Hematopoietic multipotent progenitor cell treated with erythropoietin and hydrocortisone succinate and interleukin-3 and kit ligand, for 8 days (in vitro differentiated cells): ENCODE measurements at places on chromosomes 1 and 21.

GRCh38 chr1:202590975-202591411 lies 119.3 kb downstream of the SYT2 start:
- DNase-seq, result no peak

DNA sequence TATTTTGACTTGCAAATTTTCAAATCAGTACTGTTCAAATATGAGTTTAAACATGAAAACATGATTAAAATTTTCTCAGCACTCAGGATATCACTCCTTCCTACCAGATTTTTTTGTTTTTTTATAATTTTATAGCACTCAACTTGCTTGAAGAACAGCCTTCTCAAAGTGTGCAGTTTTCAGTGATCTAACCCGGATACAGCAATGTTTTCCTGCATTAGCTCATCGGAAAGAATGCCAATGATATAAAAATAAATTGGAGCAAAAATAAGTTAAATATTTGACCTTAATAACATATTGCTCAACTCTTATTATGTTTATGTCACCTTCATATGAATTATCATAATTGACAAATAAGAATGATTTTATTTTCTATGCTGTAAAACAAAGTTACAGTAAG lies 766.8 kb downstream of the USP25 start:
- no peak for DNase-seq

- no peak for DNase-seq
These were observed 39.7 kb upstream of the EXO1 start for GRCh38 chr1:241808265-241808664.

DNA sequence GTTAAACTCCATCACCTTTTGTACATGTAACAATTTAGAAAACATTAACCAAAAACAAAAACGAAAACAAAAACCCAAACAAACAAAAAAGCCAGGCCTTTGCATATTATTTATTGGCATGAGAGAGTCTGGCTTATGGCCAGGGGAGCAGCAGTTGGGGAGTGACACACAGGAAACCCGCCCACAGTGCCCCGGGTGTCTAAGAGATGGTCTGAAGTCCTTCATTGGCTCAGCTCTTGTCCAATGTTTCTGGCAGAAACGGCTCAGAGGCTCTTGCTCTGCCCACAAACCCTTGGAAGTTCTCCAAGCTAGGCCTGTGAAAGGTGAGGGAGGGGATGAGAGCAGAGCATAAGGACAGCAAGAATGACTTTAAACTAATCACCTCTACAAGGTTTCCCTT lies 131.5 kb downstream of the CNIH3 start:
- DNase-seq, result peak; percentile 16

- no peak for DNase-seq
These were observed 18.0 kb upstream of the ETV3L start for GRCh38 chr1:157117527-157118057.

- DNase-seq, result no peak
These were observed 11.5 kb downstream of the KNCN start for GRCh38 chr1:46539972-46540371.

GRCh38 chr1:89844241-89844807 lies 23.5 kb downstream of the LRRC8D start:
- no peak for DNase-seq

- no peak for DNase-seq
These were observed 1342.2 kb downstream of the PLA2G4A start for GRCh38 chr1:188170935-188171334.

DNA sequence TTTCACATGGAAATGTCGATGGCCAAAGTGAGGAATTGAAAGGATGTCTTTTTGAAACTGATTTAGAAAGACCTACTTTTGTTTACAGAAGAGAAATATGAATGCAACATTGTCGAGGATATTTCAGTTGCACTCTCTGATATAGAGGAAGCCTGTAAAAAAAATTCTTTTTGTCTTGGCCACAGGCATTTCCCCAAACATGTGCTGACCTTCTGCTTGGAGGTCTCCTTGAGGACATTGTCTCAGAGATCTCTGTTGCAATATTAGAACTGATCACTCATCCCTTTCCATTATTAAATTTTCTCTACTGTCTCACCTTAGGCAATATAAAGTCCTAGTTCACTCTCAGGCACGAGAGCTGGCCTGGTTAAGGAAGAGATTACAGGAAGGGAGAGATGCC lies 16.0 kb downstream of the S100A11 start:
- DNase-seq, result no peak
